ENCODE measurements at places on chromosomes 2 and 18.

DNA sequence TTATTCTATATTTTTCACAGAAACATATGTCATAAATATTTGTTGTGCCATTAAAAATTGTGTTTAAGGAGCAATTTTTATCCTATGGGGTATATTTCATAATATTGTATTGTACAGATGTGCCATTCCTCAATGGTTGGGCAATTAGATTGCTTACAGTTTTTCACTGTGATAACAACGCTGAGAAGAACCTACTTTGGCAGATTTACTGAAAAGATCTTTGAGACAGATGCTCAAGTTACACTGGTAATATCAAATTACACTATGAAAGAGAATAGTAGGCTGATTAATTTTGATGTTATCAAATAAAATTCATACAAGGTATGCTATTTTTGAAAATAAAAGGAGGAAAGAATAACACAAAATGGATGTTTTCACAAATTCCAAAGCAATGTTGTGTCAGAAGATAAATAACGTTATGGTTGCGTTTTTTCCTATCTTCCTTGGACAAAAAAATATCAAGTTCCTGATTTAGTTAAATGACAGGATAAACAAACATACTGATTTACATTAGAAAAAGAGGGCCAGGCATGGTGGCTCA, 335.1 kb upstream of the ZNF521 start:
- DNase-seq, result no peak

- no peak for DNase-seq
Observed at GRCh38 chr18:36389027-36389426, 91.5 kb downstream of the FHOD3 start.

DNA sequence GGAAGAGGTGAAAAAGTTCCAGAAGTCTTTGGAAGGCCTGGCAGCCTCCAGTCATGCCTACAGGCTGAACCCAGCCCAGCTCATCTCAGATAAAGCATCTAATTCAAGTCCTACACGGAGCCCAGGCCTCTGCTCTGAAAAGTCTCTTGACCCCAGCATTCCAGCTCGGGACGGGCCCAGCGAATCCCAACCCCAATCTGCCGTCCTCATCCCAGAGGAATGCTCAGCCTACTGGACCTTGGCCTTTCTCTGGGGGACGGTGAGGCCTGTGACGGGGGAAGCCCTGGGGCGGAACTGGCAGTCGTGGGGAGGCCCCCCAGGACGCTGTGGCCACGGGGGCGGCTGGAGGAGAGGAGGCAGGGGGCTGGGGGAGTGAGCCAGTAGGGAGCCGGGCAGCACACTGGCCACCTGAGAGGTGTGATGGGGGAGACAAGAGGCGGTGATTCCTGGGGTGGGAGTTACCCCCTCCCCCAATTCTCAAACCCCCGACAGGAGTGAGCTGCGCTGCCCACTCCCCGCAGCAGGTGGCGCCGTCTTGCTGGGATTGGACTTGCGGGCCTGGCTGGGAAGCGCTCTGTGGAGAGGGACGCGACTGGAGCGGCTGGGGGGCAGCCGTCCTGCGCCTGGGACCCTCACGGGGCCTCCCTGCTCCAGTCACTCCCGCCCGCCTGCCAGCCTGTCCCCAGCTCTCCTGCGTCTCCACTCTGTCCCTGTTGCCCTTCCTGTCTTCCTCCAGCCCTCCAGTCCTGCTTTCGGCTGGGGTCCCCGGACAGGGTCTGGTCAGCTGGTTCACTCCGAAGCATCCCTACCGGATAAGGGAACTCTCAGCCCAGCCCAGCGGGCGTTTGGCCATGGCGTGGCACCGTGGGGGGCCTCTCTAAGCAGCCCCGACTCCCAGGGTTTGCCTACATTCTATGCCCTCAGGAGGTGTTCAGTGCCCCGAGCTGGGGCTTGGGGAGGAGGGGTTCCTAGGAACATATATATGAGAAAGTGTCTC, 182.6 kb upstream of the HAAO start:
- DNase-seq, result no peak

GRCh38 chr2:101619191-101619591, 78.3 kb upstream of the MAP4K4 start:
- DNase-seq, result no peak

DNA sequence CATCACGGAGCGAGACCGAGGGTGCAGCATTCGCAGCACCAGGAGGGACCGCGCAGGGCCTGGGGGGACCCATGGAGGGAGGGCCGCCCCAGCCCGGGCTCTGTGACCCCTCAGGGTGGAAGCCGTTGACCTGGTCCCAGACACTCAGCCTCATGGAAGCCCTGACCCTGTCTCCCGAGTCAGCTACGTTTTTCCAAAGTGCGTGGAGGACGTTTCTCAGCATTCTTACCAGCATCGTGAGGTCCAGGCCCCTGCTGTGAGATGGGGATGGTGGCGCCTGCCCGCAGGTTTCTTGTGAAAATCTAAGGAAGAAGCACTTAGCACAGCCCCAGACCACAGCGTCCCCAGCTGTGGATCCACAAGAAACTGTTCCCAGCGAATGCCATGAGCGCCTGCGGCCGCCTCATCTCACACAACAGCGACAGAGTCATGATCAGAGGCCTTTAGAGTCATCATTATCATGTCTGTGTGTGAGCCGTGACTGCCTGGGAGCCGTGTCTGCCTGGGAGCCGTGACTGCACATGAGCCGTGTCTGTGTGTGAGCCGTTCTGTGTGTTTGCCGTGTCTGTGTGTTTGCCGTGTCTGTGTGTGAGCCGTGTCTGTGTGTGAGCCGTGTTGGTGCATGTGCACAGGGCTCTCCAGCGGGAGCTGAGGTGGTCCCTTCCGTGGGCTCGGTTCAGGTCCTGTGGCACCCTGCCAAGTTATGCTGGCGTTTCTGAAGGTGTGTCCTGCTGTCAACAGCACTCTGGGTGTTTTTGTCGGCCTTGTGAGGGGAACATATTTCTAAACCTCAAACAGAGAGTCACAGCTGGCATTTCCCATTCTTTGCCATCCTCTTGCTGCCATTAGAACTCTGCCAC, 49.2 kb upstream of the KCNG2 start:
- no peak for DNase-seq

- no peak for DNase-seq
Observed at GRCh38 chr2:130185896-130186295, 3.8 kb downstream of the MZT2B start.

GRCh38 chr18:34909637-34910364, 131.4 kb upstream of the MAPRE2 start:
- DNase-seq, result no peak

- DNase-seq, result no peak
Observed at GRCh38 chr2:14285812-14286211, 346.7 kb upstream of the LRATD1 start.

DNA sequence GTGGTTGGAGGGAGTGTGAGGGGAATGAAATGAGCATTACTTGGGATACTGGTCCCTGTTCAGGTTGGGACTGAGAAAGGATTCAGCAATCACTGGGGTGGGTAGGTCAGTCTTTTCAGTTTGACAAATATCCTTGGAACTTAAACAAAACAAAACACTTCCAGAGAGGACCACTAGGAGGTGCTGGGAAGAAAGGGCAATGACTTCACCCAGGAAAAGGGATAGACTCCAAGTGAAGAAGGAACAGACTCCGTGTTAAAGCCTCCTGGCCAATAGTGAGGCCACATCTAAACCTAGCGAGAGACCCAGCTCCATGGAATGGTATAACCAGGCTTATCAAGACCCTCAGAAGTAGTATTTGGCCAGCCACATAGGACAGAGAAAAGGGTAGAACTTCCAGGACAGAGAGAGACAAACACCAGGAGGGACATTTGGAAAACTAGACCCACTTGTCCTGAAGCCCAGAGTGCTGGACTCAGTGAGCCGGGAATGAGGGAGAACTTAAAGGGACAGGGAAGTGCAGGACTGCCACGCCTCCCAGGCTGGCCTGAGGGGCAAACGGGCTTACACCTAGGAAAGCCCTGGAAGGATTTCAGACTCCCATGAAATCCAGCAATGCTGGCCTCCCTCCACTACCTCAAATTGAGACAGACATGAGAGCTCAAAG, 19.6 kb upstream of the KCNG3 start:
- no peak for DNase-seq

DNA sequence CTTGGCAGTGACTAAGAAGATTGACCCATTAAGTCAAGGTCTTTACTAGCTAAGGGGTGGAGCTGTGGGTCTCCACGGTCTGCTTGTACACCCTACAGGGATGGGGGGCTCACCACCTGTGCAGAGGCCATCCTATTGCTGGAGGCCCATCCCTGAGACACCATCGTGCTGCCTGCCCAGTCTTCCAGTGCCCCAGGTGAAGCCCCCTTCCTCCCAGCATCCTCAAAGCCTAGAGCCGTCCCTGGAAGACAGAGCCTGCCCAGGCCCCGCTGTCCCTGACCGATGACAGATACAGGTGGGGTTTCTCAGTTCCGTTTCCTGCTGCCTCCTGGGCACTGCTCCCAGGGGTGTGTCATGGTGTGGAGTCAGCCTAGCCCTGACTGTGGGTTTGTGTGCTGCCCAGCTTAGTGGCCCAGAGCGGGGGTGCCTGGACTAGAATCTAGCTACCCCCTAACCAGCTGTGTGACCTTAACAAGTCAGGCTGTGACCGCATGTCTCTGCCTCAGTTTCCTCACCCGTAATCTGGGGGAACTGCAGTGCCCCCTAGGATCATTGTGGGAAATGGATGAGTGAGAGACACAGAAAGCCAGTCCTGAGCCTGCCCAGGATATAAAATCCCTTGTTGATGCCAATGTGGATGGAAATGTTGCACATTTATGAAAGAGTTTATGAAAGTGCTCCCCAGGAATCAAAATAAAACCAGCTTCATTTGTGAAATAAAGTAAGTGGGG, 2.0 kb downstream of the OTOS start:
- DNase-seq, result no peak

Measured in fibroblast of skin of left biceps (primary cell).